Small intestine (tissue), 16 donors: ENCODE measurements at places on chromosomes 3 and 15.

DNA sequence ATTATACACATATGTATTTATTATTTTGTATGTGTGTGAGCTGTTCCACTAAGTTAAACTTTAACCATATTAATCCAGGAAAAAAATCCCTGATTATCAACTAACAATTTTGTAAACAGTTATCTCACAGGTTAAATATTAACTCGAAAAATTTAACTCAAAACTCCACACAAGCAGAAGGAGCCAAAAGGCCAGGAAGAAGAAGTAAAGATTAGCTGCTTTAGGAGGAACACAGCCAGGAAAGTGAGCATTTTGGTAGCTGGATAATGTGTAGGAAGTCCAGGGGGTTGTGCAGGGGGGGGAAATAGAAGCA lies 425.0 kb downstream of the TIGIT start:
- peaks cover 15% of the 10 kb centered on the region for H3K4me1 ChIP-seq
- no peaks in the 10 kb centered on the region for H3K27me3 ChIP-seq
- DNase-seq, result peak; percentile 51
- peak overlapping the region; percentile 10 for H3K4me3 ChIP-seq

GRCh38 chr15:72813345-72814004 lies 29.9 kb upstream of the ADPGK start:
- no peaks in the 10 kb centered on the region for H3K27me3 ChIP-seq
- H3K4me3 ChIP-seq, result no peak overlapping the region
- H3K4me1 ChIP-seq, result no peaks in the 10 kb centered on the region
- no peaks in the 10 kb centered on the region for H3K36me3 ChIP-seq

- no peak for DNase-seq
- H3K4me1 ChIP-seq, result peaks cover 4% of the 10 kb centered on the region
- H3K27me3 ChIP-seq, result no peaks in the 10 kb centered on the region
- H3K4me3 ChIP-seq, result no peak overlapping the region
Measured at GRCh38 chr3:146128939-146129338, 32.0 kb downstream of the PLOD2 start.

- H3K27ac ChIP-seq, result no peak overlapping the region
- no peak for DNase-seq
- no peaks in the 10 kb centered on the region for H3K4me1 ChIP-seq
- no peak overlapping the region for H3K4me3 ChIP-seq
- H3K36me3 ChIP-seq, result peaks cover 4% of the 10 kb centered on the region
- H3K27me3 ChIP-seq, result no peaks in the 10 kb centered on the region
Measured at GRCh38 chr3:66416556-66417304, 84.1 kb downstream of the LRIG1 start.

DNA sequence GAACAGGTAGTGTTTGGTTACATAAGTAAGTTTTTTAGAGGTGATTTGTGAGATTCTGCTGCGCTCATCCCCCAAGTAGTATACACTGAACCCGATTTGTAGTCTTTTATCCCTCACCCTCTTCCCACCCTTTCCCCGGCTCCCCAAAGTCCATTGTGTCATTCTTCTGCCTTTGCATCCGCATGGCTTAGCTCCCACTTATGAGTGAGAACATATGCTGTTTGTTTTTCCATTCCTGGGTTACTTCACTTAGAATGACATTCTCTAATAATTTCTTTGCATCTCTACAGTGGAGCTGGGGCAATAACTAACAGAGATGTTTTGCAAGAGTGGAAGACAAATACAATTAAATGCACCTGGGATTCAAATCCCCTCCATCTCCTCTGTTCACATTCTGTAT lies 93.2 kb downstream of the TP63 start:
- no peaks in the 10 kb centered on the region for H3K4me1 ChIP-seq
- H3K4me3 ChIP-seq, result no peak overlapping the region
- no peak overlapping the region for H3K27ac ChIP-seq
- no peaks in the 10 kb centered on the region for H3K27me3 ChIP-seq
- H3K36me3 ChIP-seq, result no peaks in the 10 kb centered on the region

DNA sequence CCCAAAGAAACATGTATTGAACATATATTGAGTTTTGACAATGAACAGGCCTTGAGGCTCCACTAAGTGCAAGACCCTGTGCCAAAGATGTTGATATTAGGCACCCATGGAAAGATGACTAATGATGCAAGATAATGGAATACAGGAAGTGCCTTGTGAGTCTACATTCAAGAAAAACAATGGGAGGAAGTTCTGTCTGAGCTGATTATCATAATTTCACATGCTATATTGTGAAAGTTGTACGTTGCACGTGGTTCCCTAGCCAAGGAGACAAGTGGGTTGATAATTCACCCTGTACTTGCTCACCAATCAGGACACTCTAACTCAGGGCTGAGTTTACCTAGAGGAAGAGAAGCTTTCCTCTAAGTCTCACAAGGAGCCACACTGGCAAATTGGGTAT lies 186.9 kb upstream of the STAC start:
- no peaks in the 10 kb centered on the region for H3K36me3 ChIP-seq
- no peaks in the 10 kb centered on the region for H3K4me1 ChIP-seq
- no peak overlapping the region for H3K4me3 ChIP-seq

DNA sequence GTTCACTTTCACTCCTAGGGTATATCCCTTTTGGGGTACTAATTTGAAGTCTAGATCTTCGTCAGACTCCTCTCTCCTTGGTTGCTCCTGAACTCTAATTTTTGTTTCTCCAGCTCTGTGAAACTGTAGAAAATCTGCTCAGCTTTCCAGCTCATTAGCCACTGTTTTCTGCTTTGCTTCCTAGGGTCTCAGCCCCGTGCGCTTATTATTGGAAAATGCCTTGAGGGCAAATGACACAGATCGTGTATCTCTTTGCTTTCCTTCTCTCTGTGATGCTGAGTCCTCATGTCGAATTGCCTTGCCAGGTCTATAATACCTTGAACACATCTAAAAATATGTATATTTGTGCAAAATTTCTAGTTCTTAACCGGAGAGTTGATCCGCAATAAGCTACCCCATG lies 731.1 kb downstream of the EDEM1 start:
- H3K27me3 ChIP-seq, result no peaks in the 10 kb centered on the region
- H3K4me1 ChIP-seq, result no peaks in the 10 kb centered on the region
- no peak overlapping the region for H3K4me3 ChIP-seq
- H3K27ac ChIP-seq, result no peak overlapping the region

GRCh38 chr15:101014921-101015841 lies 96.0 kb downstream of the LRRK1 start:
- no peaks in the 10 kb centered on the region for H3K27me3 ChIP-seq
- H3K36me3 ChIP-seq, result no peaks in the 10 kb centered on the region
- H3K27ac ChIP-seq, result no peak overlapping the region
- H3K4me1 ChIP-seq, result no peaks in the 10 kb centered on the region
- DNase-seq, result peak; percentile 74
- no peak overlapping the region for H3K4me3 ChIP-seq

- no peaks in the 10 kb centered on the region for H3K36me3 ChIP-seq
- no peaks in the 10 kb centered on the region for H3K27me3 ChIP-seq
- H3K4me1 ChIP-seq, result no peaks in the 10 kb centered on the region
- H3K27ac ChIP-seq, result no peak overlapping the region
- no peak for DNase-seq
- H3K4me3 ChIP-seq, result no peak overlapping the region
Measured at GRCh38 chr15:39799552-39800011, 16.9 kb upstream of the FSIP1 start.

DNA sequence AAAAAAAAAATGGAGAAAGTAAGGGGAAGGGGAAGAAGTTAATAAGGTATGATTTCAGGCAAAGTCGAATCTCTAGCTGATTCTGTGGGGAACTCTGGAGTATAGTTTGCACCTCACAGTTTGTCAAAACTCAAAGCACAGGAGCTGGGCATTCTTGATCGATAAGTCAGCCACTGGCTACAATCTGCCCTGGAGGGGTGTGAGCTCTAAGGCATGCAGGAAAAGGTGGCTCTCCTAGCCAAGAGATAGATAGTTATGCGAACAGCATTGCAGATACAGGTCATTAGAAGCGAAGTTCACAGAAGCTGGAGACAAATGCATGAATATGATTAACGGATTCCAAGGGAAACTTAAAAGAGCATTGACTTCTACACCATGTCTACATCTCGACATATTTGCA lies 952.6 kb downstream of the AGBL1 start:
- no peaks in the 10 kb centered on the region for H3K27me3 ChIP-seq
- no peaks in the 10 kb centered on the region for H3K4me1 ChIP-seq
- H3K4me3 ChIP-seq, result no peak overlapping the region
- no peak for DNase-seq

DNA sequence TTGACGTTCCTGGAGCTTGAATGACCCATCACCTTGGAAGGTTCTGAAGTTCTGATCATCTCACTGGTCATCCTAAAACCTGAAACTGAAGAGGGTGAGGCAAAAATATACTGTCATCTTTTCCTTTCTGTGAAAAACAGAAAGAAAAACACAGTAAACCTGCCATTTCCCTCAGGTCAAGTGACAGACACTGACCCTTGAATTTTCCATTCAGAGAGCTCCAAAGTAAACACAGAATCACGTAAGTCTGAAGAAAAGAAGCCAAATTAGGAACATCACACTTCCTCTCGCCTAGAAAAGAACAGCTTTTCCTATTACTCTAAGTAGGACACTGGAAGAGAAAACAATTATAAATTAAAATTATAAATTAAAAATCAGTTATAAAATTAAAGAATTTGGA lies 78.7 kb upstream of the TGFBR2 start:
- peak overlapping the region; percentile 51 for H3K27ac ChIP-seq
- H3K36me3 ChIP-seq, result no peaks in the 10 kb centered on the region
- H3K4me1 ChIP-seq, result no peaks in the 10 kb centered on the region
- no peaks in the 10 kb centered on the region for H3K27me3 ChIP-seq
- no peak for DNase-seq

GRCh38 chr15:51181905-51182304 lies 87.2 kb upstream of the TNFAIP8L3 start:
- H3K4me3 ChIP-seq, result no peak overlapping the region
- H3K36me3 ChIP-seq, result no peaks in the 10 kb centered on the region
- H3K27ac ChIP-seq, result no peak overlapping the region
- no peaks in the 10 kb centered on the region for H3K27me3 ChIP-seq
- no peak for DNase-seq

DNA sequence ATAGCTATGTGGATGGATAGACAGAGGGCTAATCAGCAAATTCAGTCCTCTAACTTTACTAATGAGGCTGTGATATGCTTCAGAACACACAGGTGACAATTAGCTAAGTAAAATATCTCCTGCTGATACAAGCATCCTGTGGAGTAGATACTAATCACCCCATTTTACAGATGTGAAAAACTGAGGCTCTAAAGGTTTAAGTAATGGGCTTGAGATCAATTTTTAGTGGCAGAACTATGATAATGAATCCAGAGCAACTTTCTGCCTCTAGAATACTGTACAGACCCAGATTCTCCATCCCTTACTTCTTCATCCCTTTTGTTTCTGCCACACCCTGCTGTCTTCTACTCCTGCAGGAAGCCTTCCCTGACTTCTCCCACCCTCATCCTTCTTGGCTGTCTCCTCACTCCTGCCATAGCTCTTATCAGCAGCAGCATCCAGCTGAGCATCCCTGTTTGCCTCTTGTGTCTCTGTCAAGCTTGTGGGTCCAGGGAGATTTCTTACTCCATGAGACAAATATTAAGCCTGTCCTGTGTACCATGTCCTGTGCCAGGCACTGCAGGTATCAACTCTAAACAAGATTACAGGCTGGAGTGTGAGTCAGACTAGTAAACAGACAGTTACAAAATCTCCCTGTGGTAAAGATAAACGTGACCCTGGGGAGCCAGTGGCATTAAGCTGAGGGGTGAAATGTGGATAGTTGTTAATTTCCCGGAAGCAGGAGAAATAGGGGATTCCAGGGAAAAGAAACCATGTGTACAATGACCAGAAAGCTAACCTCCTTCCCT lies 39.2 kb downstream of the SLC6A11 start:
- no peaks in the 10 kb centered on the region for H3K36me3 ChIP-seq
- no peak overlapping the region for H3K4me3 ChIP-seq
- no peaks in the 10 kb centered on the region for H3K27me3 ChIP-seq
- no peaks in the 10 kb centered on the region for H3K4me1 ChIP-seq
- DNase-seq, result no peak

GRCh38 chr15:66986951-66987350 lies 78.5 kb upstream of the SMAD3 start:
- H3K4me3 ChIP-seq, result no peak overlapping the region
- H3K36me3 ChIP-seq, result no peaks in the 10 kb centered on the region
- no peak for DNase-seq
- no peaks in the 10 kb centered on the region for H3K4me1 ChIP-seq
- no peaks in the 10 kb centered on the region for H3K27me3 ChIP-seq
- no peak overlapping the region for H3K27ac ChIP-seq

GRCh38 chr3:48552111-48552951 lies 4.3 kb downstream of the PFKFB4 start:
- no peaks in the 10 kb centered on the region for H3K27me3 ChIP-seq
- H3K27ac ChIP-seq, result peak overlapping the region; percentile 75
- H3K4me1 ChIP-seq, result peaks cover 2% of the 10 kb centered on the region
- peaks cover 40% of the 10 kb centered on the region for H3K36me3 ChIP-seq
- DNase-seq, result no peak
- H3K4me3 ChIP-seq, result no peak overlapping the region

DNA sequence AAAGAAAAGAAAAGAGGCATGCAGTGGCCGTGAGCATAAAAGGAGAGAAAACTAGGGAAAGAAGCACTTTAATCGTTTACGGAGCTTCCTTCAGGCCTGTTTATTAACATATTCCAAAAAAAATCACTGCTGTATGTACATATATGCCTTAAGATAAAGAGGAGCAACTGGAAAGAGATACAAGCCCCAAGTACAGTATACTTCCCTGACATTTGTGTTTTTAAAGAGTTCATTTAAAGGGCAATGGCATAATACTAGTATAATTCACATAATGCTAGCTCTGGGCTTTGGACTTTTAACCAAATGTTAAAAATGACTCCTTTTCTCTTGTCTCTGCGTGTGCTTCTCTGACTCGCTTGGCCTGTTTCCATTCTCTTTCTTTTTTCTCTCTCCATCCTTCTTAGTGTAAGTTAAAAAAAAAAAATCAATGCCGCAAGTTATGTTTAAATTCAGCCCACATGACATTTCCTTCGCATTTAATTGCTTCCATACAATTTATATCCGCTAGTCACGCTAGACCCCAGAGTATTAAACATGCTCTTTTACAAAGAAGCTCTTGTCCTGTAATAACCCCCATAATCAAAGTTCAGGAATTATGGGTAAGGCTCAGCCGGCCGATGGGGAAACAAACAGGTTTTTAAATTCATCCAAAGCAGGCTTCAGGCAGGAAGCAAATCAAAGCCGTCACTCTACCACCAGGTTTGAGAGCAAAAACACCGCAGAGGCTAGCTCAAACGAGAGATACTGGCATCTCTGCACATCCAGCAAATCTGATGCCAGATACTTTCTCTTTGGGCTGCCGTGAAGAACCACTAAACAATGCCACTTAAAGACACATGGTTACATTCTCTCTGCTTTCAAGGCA lies 19.4 kb downstream of the WWTR1 start:
- no peak overlapping the region for H3K4me3 ChIP-seq
- no peak overlapping the region for H3K27ac ChIP-seq
- H3K4me1 ChIP-seq, result no peaks in the 10 kb centered on the region
- no peaks in the 10 kb centered on the region for H3K27me3 ChIP-seq
